NCI-H460 (cell line): ENCODE measurements at places on chromosomes 1 and 21. TPM values are rescaled to one million over a fixed set of nuclear protein-coding genes. Genes with fewer than 3 reads are reported as not detected.

OTUD7B gene
- total RNA-seq, result 18.9 TPM in 2 replicates

- DNase-seq, result no peak
These were observed 574.9 kb upstream of the NR5A2 start for GRCh38 chr1:199452627-199453026.

DNA sequence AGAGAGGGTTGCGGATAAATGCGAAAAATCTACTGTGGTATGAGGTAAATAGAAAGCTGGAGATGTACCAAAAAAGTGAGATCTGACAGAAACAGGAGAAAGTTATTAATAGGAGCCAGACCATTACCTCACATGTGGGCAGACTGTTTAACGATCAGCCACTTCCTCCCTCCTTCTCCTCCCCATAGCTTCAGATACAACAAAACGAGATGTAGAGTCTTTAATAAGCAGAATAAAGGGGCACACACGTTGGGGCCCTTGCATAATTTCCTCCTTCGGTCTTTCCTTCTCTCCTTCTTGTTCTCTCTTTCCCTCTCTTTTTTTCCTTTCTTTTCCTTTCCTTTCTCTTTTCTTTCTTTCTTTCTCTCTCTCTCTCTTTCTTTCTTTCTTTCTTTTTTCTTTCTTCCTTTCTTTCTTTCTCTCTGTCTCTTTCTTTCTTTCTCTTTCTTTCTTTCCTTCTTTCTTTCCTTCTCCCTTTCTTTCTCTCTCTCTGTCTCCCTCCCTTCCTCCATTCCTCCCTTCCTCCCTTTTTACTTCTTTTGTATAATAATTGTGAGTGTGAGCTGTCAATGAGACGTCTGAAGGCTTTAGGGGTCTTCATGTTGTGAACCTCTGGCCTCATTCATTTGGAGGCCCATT, 242.1 kb downstream of the GRIK1 start:
- DNase-seq, result no peak

DNA sequence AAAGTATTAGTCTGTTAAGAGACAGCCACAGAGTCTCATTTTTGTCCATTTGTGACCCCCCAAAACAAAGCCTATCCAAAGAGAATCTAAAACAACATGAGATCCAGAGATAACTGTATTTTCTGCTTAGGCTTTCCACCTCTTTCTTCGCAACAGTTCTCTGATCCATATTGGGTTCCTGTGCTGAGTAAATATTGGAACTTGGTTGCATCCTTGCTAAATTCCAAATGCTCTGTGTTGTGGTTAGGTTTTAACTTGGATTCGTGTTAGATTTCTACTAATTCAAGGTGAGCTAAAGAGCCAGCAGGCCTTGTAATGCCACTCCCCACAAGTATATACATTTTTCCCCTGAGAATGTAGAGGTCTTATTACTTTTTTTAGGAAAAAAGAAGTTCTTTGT, 29.2 kb downstream of the FMO1 start:
- no peak for DNase-seq

TOMM40L gene
- 8.3 and 9.1 TPM in 2 replicates for total RNA-seq

- DNase-seq, result no peak
These were observed 1.9 kb upstream of the LHX8 start for GRCh38 chr1:75132242-75132811.

DNA sequence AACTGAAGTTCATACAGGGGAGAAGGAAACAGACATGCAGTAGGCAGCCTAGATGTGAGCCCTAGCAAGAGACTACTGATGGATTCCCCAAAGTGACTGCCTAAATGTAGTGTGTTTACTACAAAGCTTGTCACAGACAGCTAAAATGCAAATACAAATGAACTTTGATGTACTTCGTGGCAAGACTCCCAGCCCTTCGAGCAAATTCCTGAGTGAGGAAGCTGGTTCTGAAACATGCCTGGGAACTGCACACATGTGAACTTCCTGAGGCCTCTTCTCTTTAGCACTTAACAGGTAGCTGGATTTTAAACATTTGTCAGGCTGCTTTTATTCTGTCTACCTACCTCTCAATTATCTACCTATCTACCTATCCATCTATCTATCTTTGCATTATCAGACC, 6.7 kb upstream of the IRF2BP2 start:
- no peak for DNase-seq

GABPA gene
- total RNA-seq, result 22.2 and 24.1 TPM in 2 replicates

DNA sequence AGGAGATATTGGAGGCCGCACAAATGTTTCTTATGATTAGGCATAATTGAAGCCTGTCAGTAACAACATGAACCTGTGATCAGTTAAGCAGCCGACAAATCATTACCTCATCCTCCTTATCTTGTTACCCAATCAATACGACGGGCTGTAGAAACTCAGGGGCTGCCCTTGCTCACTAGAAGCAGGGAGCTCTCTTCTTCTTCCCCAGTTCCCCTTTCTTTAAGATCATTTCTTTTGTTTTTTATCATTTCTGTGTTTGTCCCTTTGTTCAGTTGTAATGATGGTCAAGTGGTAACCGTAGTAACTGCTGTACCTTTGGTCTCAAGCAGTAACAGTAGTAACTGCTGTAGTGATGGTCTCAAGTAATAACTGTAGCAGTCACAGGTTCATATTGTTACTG, 13.8 kb upstream of the FCGR2A start:
- DNase-seq, result no peak

CYYR1 gene
- 0.05 TPM in 1 of 2 replicates, not detected in the other for total RNA-seq

DNA sequence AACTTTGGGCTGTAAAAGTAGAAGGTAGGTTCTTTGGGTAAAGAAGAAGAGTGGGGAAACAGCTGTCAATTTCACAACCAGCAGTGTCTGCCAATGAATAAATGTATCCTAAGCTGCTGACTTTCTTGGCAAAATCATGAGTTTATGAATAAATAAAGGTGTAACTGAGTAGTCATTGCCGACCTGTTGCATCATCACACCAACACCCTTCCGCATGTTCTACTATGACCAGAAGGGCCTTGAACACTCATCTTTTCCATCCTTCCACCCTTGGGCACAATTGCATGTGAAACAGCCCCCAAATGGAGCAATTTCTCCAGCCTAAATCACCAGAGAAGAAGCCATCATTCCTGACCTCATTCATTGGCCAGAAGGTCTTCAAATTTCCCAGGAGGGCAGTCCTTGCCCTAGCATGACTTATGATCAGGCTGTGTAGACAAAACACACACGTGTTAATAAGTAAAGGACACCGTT, 31.2 kb upstream of the QSOX1 start:
- peak; percentile 28 for DNase-seq

FCRL1 gene
- not detected in 2 replicates for total RNA-seq

DNA sequence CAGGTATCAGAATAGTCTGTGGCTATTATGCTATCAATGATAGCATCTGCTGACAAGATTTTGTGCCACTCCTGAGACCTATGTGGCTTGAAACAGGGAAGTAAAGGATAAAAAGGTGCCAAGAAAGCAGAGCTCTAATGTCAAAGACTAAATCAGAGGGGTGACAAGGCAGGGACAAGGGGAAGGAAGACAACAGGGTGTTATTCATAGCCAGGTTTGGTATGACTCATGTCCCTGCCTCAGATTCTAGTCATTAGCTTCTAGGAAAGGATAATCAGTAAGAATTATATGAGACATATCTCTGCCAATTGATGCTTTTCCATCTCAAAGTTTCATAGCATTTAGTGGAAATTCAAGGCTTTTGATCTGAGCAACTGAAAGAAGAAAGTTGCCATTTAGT, 31.8 kb upstream of the PLD5 start:
- DNase-seq, result no peak

GRCh38 chr1:193157360-193157759, 29.1 kb downstream of the B3GALT2 start:
- DNase-seq, result no peak

NCF2 gene
- total RNA-seq, result 0.17 and 0.29 TPM in 2 replicates

GRCh38 chr1:174206148-174206836, 47.0 kb downstream of the RABGAP1L start:
- no peak for DNase-seq

- DNase-seq, result no peak
These were observed 16.7 kb upstream of the TTLL10 start for GRCh38 chr1:1157033-1157365.

DNA sequence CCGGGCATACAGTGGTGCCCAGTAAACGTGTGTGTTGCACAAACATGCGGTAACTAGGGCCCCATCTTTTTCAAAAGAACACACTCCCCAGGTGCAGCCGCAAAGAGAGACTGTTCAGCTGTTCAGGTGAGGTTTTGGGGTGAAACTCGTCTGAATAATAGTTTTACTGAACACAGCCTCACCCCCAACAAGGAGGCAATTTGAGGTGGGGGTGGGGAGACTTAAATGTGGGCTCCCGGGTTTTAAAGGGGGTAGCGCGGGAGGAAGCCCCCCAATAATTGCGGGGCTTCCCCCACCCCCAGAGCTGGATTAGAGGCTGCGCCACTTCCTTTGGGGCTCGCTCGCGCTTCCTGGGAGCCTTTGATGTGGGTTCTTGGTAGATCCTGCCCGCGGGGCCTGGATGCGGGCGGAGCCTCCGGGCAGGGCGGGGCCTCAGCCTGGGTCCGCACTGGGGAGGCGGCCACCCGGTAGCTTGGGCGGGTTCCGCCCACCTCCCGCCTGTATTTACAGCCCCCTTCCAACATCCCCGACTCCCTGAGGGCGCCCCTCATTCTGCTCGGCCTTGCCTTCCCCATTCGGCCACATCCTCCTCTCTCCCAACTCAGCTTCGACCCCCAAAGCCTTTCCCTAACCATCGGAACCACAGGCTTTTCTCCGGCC, 6.4 kb upstream of the EPHA2 start:
- DNase-seq, result no peak

- DNase-seq, result no peak
These were observed 481.2 kb upstream of the NR5A2 start for GRCh38 chr1:199546323-199546722.

DNA sequence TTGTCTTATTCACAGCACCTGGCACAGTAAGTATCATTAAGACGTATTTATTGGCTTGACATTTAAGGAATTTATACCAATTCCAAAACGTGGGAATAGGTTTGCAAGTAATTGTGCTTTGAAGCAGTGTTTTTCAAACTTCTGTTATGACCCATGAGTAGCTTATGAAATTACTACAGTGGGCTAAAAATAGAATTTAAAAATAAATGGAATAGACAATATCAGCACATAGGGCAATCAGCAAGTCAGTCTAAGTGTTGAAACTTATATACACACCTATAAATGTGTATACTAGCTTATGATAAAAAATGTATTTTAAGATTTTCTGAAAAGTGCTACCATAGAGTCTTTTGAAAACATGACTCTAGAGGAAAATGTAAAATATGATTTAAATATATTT, 116.6 kb downstream of the LMX1A start:
- no peak for DNase-seq

DNA sequence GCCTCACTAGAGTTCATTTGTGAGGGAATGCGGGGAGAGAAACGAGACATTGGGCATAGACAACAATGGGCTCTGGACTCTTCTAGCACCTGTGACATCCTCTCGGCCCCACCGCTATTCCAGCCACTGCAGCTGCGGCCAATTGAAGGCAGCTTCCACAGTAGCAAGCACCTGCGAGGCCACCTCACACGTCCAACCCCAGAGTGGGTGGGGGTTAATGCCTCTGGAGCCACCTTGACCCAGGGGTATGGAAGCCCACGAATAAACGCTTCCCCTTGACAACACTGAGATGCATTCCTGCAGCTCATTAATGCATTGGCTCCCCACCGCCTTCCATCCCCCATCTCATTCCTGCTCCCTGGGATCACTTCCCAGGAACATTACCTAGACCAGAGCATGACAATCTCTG, 104.4 kb downstream of the GLIS1 start:
- no peak for DNase-seq

- no peak for DNase-seq
These were observed 2.1 kb downstream of the PFKL start for GRCh38 chr21:44301961-44302406.
